EH (cell line): ENCODE measurements at places on chromosomes 16 and 17.

GRCh38 chr16:1377406-1378010 lies 25.8 kb downstream of the GNPTG start:
- no peak for DNase-seq

DNA sequence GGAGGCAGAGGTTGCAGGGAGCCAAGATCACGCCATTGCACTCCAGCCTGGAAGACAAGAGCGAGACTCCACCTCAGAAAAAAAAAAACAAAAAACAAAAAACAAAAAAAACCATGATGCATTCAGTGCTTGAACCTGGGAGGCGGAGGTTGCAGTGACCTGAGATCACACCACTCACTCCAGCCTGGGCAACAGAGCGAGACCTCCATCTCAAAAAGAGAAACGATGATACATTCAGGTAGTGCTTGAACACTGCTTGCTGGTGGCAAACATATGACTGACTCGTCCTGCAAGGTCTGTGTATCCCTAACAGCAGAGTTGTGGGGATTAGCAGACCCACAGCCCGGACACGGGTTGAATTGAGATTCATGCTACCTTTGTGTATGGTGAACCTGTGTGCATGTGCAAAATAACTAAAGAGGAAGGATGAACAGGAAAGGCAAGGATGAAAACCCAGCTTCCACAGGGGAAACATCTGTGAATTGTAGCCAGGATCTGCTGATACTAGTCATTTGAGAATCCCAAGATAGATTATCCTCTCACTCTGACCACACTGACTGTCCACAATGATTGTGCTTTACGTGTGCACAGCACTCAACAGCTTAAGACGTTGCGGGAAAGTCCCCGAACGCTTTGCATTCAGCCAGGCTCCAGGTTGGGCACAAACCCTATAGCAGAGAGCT lies 52.4 kb upstream of the MRPS23 start:
- no peak for DNase-seq

GRCh38 chr16:11485676-11486075 lies 101.0 kb downstream of the LITAF start:
- no peak for DNase-seq

GRCh38 chr17:13030459-13031300 lies 12.9 kb upstream of the ELAC2 start:
- peak; percentile 53 for DNase-seq

- DNase-seq: no peak
Measured at GRCh38 chr17:40900809-40901356, 15.8 kb upstream of the KRT20 start.

- DNase-seq: no peak
Measured at GRCh38 chr17:49226771-49227435, 3.7 kb downstream of the PHOSPHO1 start.

DNA sequence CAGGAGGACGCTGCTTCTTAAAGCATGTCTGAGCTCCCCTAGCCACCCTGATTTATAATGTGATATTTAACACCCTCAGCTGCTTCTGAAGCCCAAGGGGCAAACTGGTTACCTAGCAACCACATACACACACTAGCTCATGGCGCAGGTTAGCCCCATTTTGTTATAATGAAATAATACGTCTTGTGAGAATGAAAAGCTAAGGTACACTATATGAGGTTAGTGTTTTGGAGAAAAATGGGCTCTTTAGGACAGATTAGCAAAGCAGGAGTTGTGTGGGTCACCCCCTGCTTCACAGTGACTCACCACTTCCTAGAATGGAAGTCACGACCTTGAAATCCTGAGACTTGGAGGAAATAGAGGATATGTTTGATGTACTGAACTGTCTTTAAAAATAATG lies 404.8 kb upstream of the HSBP1 start:
- DNase-seq: peak; percentile 74

DNA sequence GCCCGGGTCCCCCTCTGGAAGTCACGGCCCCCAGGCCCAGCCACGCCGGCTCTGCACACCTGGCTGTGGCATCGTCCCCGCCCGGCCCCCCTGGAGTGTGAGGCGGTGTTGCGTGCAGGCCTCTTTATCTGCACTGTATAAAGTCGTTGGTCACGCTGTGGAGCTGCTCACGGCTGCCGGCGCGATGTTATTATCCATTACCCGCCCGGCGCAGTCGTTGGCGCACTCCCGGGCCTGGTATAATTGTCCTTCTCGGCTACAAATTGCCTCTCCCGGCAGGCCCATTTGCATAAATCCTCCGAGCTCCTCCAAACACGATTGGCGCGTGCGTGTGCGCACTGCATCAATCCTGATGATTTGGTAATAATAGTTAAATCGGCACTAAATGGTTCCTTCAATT lies 57.8 kb downstream of the BAHCC1 start:
- DNase-seq: no peak

DNA sequence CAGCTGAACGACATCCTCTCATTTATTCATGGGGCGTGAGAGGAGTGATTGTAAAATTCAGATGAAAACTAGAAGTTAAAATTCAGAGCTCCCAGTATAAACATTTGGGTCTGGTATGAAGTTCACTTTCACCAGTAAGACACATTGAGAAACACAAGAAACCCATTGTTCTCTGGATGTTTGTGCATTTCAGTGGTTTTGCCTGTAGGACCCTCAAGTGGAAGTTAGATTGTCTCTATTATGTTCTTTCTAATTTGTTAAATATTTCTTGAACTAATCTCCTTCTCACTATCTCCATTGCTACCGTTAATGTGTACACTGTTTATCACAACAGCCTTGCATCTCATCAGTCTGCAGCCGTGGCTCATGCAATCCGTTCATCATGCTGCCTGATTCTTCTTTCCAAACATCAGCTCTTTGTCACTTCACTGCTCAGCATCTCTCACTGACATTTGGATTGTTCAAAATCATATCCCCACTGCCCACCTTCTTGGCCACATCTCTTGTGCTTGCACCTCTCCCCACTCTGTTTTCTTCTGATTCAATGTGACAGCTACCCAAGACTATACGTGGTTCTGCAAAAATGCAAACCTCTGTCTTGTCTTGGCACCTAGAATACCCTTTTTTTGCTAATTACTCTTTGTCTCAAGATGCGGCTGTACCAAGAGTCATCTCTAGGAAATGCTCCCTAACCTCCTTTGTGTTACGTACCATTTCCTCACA lies 49.5 kb downstream of the HLF start:
- DNase-seq: no peak

DNA sequence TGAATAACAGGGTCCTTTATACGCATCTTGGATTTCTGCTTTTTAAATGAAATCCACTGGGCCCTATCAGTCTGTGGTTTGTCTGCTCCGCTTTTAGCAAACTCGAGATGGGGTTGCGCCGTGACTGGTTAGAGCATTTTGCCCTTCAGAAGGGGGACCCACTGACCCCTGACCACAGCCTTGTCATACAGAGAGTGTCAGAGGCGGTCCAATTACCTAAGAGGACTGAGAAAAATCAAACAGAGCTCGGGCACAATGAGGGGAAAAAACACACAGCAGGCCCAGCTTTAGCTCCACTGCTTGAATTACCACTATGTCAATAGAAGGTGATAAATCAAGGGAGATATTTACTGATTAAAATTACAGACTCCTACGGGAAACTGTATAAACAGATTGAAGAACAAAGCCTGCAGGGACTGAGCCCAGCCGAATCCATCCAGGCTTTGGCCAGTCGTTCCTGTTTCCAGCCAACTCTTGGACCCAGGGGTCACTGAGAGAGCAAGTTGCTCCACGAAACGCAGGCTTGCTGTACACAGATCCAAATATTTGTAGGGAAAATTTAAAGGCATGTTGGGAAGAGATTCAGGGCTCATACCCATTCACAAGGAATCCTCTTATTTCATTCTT lies 131.9 kb upstream of the ZFHX3 start:
- no peak for DNase-seq
